ENCODE measurements at places on chromosomes 6 and 20.

DNA sequence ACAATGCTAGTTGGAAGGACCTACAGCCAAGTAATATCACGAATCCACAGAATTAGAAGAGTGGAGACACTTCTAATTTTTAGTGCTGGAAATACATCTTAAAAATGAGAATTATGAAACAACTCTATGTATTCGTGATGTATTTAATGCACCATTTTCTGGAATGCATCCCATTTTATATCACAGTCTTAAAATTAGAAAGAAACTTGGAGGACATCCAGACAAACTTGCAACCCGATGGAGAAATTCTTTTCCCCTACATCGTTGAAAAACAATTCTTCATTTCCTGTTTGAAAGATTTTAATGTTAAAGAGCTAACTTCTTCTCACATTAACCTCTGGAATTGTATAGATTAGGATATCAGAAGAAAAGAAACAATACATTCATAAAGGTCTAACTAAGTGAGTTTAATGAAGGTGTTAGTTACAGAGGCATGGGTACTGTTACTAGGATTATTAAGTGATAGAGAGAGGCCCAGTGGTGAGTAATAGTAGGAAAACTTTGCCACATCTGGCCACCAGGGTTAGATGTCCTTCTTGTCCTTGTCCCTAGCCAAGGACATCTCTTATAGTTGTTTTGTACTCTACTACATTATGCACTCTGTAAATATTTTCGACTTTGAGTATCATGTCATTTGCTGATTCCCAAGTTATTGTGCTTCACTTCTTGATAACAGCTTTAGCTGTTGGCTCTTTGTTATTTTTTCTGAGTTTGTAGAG, 502.4 kb upstream of the PTCHD4 start:
- no peak for DNase-seq

GRCh38 chr6:140977403-140977802, 1155.3 kb upstream of the GJE1 start:
- DNase-seq = no peak

- no peak for DNase-seq
Observed at GRCh38 chr6:152218887-152219286, 411.4 kb downstream of the ESR1 start.

DNA sequence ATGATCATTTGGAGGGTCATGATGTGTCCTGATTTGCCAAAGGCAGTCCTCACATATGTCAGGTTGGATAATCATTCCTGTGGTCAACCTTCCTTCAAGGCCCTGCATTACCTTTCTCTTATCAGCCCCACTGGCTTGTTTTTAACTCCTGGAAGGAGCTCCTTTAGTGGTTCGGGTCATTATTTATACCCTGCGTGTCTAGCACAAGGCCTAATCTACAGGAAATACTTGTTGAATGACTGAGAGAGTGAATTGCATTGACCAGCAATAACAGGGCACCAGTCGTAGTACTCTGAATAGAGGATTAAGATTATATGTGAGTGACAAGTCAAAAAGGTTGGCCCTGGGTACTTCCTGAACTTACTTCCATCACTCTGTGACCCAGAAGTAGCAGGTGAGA, 4.5 kb downstream of the HIVEP2 start:
- DNase-seq = no peak

DNA sequence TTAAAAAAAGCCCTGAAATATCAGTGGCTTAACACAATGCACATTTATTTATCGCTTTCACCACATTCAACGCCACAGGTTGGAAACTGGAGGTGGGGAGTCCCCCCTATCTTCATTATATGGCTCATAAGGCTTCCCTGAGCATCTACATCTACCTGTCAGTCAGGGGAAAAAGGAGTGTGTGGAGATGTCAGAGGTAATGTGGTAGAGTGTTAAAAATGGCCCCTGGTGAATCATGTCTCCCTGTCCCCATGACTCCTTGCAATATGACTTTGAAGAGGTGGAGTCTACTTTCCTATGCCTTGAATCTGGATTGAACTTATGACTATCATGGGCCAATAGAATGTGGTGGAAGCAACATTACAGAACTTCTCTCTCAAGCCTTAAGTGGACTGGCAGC, 65.5 kb upstream of the BTBD3 start:
- DNase-seq = no peak

- DNase-seq = no peak
Observed at GRCh38 chr6:55496201-55496600, 82.8 kb downstream of the HMGCLL1 start.

DNA sequence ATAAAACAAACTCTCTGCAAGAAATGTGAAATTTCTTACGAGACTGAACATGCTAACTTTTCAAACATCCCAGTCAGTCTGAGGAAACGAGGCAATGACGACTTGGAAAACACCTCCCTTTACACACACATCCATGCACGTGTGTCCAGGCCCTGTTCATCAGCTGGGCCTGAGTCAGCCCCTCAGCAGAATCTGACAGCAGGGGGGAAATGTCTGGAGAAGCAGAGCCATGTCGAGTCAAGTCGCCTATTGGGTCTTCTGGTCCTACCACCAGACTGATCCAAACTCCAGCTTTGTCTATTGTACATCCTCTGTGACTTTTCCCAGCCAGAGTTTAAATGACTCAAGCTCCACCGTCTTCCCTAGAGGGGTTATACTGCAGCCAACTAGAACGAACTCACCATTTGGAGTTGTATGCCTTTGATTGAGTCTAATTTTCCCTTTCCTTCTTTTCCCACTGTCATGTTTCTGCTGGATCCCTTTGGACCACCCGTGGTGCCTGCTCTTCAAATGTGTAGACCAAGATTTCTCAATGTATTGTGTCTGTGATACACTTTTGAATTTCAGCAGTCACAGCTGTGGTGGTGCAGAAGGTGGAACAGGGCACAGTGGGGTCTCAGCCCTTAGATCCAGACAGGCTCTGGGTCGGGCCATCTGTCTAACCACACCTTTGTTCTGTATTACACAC, 254.0 kb downstream of the CDC5L start:
- DNase-seq = no peak

GRCh38 chr6:42086046-42087035, 36.0 kb downstream of the TAF8 start:
- no peak for DNase-seq

GRCh38 chr6:133977983-133978895, 25.2 kb downstream of the TBPL1 start:
- DNase-seq = no peak

DNA sequence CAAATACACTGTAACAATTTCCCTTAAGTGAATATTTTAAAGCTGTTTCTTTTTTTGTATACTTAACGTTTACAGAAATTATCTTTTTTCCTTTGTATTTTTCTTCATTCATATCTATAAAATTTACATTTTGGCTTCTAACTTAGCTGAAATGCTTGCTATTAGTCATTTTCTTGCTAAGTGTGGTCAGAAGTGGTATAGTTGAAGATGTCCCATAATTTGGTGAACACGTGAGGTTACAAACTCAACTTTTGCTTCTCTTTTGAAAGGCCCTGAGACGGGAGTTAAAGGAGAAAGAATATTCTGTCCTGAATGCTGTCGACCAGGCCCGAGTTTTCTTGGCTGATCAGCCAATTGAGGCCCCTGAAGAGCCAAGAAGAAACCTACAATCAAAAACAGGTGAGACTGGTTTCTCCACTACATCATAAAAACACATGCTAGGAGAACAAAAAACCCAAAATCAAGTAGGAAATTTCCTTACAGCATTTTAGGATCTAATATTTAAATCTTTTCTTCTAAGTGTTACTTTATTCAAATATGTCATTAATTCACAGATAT, 445.0 kb downstream of the UTRN start:
- no peak for DNase-seq

DNA sequence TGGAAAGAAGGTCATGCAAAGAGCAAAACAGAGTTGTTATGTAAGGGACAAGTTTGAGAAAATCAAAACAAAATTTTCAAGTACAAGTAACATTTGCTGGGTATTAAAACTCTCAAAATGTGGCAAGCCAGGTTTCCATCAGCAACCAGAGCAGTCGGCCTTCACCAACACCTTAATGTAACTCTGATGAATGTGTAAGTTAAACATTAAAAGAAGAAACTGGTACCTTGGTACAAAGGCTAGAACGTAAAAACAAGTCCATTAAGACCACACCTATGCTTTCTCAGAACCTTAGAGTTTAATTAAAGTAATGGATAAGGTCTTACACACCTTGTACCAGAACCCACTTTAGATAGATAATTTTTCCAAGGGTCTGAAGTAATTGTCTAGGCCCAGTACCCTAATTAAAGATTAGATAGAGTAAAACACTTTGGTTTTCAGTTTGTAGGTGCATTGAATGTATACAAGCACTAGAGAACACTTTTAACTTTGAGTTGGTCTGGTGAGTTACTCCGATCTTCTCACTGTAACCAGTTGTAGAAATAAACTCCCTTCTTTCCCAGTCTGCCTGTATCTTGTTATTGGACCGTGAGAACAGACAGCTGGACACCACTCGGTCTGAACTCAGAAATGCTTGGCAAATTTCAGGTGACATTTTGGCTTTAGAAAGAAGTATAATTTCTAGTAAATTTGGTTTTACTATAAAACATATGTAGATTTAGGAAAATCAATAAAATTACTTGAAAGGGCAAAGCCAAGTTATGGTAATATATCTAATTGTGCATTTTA, 319.4 kb downstream of the HTR1B start:
- DNase-seq = no peak

GRCh38 chr6:46963626-46964025, 41.9 kb upstream of the ADGRF5 start:
- no peak for DNase-seq

GRCh38 chr6:46217671-46218131, 46.9 kb upstream of the ENPP5 start:
- no peak for DNase-seq

GRCh38 chr20:63457737-63458136, 14.7 kb downstream of the KCNQ2 start:
- no peak for DNase-seq

- DNase-seq = no peak
Observed at GRCh38 chr20:34880215-34880850, 3.9 kb downstream of the ACSS2 start.

- DNase-seq = no peak
Observed at GRCh38 chr6:34146021-34146782, at the start of gene GRM4. Gene GRM4, minus strand, starts transcription at chr6:34146087. Its CDS starts 12,591 bp downstream, at chr6:34133496.

GRCh38 chr6:7723041-7723447, 2.9 kb upstream of the BMP6 start:
- peak; percentile 84 for DNase-seq

- peak; percentile 63 for DNase-seq
Observed at GRCh38 chr6:89281779-89282246, 33.3 kb downstream of the GABRR2 start.

DNA sequence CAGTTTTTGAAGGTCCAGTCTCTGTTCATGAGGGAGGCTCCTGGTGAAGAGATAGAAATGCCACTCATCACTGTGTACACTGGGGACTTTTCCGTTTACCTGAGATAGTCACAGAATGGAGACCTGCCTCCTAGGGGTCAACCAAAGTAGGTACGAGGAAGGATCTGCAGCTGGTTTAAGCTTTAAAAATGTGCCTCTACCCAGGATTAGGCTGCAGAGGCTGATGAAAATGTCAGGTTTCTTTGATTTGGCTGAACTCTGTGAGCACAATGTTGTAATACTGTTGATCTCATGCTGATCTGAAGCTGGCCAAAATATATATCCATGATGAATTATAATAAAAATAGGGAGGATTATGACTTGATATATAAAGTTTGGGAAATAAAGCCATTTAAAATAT, 182.7 kb downstream of the ADAT2 start:
- DNase-seq = no peak

GRCh38 chr20:42313704-42314103, 695.5 kb upstream of the CHD6 start:
- DNase-seq = no peak

DNA sequence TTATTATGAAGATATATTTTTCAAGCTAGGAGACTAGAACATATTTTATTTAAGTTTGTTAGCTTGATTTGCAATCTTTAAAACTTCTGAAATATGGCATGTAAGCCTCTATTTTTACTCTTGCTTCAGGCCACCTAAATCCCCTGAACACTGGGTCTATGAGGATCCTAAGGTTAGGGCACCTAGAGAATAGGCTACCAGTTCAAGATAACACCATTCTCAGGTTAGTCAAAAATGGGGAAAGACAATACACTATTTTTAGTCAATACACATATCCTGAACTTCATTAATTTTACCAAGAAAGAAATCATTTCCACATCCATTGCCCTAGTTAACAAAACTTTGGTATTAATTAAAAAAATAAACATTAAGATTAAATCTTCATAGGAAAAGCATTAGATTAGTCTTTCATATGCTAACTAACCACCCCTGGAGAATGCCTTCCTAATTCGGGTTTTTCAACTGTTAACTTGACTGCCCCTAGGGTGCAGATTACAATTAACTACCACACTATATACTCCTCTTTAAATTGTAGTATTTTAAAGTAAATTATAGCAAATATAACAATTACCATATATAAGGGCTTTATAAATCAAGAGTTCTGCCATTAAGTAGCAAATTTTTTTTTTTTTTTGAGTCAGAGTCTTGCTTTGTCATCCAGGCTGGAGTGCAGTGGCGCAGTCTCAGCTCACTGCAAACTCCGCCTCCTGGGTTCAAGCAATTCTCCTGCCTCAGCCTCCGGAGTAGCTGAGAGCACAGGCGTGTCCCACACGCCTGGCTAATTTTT, 6.7 kb upstream of the HSF2 start:
- no peak for DNase-seq

DNA sequence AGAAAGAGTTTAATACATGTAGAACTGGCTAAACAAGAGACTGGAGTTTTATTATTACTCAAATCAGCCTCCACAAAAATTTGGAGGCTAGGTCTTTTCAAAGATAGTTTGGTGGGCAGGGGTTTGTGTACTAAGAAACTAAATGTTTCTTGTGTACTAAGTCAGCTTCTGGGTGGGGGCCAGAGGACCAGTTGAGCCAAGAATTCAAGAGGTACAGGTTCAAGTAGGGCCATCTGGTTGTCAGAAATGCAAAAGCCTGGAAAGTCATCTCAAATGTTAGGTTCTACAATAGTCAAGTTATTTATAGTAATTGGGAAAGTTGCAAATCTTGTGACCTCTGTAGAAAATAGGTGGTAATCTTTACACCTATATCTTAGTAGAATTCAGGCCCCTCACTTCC, 51.7 kb downstream of the CEP43 start:
- DNase-seq = no peak

DNA sequence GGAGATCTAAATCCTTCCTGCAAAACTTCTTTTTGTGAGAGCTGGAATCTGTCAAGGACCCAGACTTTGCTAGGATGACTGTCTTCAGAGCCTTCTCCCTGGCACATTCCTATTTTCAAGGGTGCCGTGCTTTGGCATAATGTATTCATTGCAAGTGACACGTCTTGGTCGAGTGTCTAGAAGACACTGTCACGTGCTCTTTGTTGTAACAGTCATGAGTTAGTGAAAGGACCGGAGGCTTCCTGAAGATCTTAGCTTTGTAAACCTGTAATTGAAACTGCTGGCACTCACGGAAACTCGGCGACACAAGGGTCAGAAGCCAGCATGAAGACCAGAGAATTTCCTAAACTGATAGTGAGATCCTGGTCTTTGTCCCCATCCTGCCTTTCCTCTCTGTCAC, 19.7 kb upstream of the TAGAP start:
- DNase-seq = no peak

- DNase-seq = no peak
Observed at GRCh38 chr20:17761604-17762003, 61.8 kb downstream of the BANF2 start.
